Tongue (tissue), 3 donors: ENCODE measurements at places on chromosomes 1 and 21.

DNA sequence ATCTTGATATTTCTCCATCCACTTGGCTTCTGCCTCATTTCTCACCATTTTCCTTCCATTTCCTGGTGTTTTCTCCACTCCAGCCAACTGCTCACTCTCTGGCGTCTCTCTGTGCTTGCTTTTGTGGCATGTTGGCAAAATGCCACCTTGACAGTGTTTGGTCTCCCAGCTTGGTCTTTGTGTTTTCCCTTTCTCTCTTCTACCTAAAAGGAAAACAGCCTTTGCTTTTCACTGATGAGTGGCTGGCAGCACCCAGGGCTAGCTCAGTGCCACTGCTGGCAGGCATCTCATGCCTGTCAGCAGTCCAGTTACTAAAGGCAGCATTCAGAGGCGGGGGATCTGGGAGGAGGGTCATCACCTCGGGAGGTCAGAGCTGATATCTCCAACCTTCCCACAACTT lies 55.3 kb upstream of the DSCAM start:
- peak; percentile 19 for DNase-seq

DNA sequence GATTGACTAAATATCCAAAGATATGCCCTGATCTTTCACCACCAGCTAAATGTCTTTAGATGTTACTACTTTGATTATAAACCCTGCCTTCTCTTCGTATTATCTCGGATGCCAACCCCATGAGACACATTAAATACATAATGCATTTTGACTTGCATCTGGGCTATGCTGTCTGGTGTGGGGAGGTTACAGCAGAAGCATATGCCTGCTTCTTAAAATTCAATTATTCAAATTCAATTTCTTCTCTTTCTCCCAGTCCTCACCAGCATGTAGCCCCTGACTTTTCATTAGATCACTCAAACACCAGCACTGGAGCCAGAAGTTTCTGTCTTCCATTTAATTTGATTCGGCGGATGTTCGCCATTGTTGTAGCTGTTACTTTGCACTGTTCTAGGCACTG lies 360.7 kb upstream of the CAMK1G start:
- no peak for DNase-seq

DNA sequence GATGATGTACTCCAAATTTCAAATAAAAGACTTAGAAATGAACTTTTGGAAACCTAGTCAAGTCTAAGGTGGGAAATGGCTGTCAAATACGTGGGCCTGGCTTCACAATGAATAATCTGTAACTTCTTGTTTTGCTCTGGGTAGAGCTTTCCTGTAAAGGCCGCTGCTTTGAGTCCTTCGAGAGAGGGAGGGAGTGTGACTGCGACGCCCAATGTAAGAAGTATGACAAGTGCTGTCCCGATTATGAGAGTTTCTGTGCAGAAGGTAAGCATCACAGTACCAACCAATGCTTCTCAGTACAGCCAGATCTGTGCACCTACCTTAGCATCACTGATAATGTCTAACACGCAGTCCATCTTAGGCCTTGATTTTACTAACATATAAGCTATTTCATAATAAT lies 73.6 kb downstream of the TPR start:
- DNase-seq: no peak

DNA sequence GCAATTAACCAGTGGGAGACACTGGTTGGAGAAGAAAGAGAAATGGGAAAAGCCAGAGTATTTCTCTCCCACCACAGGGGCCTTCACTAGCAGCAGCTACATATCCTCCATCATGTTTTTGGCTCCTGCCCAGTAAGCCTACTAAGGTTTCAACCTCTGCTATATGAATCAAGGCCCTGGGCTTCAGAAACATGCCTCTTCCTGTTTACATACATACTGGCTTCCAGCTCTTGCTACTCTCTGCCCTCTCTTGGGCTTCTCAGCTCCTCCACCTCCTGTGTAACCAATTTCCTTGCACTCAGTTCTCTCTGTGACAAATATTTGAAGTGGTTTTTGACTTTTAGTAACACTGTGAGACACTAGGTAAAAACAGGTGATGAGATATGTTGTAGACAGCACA lies 80.8 kb downstream of the LRRC7 start:
- peak; percentile 37 for DNase-seq

GRCh38 chr1:67832737-67833601 lies at the start of gene GNG12:
Gene GNG12 (minus strand): TSS chr1:67833467. CDS start chr1:67707686, 125,781 bp downstream.
- DNase-seq: peak; percentile 81

GRCh38 chr1:183124259-183124658 lies 61.8 kb upstream of the LAMC2 start:
- DNase-seq: no peak

GRCh38 chr1:54292002-54292911 lies 92.3 kb downstream of the MRPL37 start:
- no peak for DNase-seq

- DNase-seq: peak; percentile 64
Measured at GRCh38 chr1:10514490-10515235, 39.9 kb downstream of the PEX14 start.

GRCh38 chr1:209042413-209042812 lies 541.1 kb upstream of the CAMK1G start:
- no peak for DNase-seq

DNA sequence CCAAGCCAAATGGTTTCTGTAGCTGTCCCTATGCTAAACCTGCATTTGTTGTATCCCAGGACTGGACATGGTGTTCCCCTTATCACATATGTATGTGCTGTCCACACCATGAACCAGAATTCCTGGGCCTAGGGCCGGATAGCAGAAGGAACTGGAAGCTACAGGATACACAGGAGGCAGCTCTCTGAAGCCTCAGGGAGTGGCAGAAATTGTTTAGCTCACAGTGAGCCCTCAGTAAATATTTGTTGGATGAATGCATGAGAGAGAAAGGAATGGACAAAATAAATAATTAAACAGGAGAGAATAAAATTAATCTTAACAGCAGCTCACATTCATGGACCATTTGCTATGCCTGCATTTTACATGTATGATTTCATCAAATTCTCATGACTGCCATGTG lies 2.1 kb downstream of the NIPAL3 start:
- no peak for DNase-seq

- DNase-seq: no peak
Measured at GRCh38 chr1:29305943-29306342, 69.6 kb downstream of the PTPRU start.

DNA sequence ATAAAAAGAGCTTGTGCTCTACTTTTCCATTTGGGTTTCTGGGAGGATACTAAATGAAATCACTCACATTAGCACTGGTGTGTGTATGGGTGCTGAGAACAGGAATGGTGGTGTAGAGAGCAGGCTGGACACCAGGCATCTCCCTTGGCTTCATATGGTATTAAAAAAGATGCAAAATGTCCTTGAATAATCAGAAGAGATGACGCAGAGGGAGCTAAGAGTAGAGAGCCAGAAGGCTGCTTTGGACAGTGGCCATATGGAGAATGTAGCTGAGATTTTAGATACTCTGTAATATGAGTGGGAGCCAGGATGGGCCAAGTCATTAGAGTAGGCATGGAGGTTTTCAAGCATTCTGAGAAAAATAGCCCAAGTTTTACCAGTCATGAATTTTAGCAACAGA lies 112.3 kb upstream of the ZRANB2 start:
- no peak for DNase-seq

- no peak for DNase-seq
Measured at GRCh38 chr1:35856964-35857363, 26.0 kb upstream of the AGO1 start.

- DNase-seq: peak; percentile 86
Measured at GRCh38 chr1:201275253-201275666, 8.0 kb upstream of the PKP1 start.

DNA sequence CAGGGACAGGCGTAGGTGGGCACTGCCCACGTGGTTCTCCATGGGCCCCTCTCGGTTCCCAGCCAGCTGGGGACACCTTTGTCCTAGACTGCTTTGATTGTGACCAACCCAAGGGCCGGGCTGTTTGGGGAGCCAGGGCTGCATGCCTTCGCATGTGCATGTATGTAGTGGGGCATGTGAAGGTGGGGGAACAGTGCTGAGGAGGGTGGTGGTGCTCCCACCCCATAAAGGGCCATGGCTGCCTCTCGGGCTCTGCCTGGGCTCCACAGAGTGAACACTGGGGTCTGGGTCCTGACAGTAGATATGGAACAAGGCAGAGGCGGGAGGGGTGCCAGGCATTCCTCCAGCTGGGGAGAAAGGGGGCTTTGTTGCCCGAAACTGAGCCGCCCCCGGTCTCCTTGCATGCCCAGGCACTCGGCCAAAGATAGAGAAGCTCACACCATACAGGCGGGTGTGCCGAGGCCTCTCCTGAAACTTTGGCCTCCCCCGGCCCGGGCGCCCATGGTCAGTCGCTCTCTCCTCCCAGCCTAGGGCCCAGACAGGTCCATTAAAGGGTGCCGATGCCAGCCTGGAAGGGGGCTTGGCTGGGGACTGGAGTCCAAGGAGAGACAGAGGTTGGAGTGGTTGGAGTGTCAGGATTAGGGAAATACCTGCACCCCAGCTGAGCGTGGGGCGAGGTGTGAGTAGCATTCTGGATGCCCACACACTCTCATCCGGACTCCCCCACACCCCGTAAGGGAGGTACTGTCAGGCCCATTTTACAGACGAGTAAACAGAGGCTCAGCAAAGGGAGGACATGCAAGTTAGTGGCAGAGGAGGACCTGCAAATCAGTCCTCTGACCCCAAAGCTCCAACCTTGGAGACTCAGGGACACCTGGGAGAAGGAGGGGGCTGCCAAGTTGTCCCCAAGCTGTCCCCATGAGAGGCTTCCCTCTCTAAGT lies 41.1 kb downstream of the EPHA2 start:
- peak; percentile 69 for DNase-seq

GRCh38 chr1:243482141-243483022 lies 226.5 kb downstream of the SDCCAG8 start:
- peak; percentile 68 for DNase-seq

DNA sequence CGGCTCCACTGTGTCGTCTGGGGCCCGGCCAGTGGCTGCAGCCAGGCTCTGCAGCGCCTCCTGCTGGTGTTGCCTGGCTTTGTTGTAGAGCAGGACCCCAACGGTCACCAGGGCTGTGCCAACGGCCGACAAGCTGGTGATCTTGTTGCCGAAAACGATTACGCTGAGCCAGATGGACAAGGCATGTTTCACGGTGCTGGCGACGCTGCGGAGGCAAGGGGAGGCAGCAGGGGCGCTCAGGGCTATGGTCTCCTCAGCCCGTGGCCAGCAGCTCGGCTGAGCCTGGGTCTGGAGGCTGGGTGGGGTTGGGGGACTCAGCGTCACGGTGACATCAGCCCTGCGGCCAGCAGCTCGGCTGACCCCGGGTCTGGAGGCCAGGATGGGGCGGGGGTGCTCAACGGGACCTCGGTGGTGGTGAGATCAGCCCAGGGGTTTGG lies 7.0 kb upstream of the CDK11B start:
- no peak for DNase-seq

DNA sequence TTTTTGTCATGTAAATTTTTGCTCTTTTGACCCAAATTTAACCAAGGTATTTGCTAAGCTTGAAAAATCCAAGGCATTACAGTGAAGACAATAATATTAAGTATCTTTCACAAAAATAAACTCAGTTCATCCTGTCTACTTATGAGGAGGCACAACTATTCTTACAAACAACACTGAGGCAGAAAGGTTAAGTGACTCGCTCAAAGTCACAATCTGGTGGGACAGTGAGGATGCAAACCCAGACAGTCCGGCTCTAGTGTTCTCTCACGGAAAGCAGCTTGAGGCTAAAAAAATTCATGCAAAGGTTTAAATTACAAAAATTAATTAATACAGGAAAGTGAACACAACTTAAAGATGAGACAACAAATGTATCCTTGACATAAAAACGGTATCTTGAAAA lies 125.3 kb downstream of the SIPA1L2 start:
- no peak for DNase-seq

DNA sequence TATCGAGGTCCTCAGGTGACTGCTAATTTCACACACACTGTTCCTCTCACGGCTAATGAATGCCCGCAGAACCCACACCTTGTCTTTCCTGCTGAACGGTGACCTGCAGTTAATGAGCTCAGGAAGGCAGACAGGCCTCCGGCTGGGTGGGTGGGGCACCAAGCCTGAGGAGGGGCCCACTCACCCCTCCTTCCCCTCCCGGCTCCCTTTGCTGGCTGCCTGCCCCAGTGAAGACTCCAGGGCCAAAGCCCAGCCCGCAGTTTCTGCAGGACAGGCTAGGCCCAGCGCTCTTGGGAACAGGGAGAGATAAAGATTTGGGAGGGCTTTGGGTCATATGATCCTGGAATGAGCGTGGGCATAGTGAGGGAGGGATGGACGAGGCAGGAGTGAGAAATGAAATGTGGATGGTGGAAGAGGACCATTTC lies 26.4 kb downstream of the FOXO6 start:
- peak; percentile 97 for DNase-seq

DNA sequence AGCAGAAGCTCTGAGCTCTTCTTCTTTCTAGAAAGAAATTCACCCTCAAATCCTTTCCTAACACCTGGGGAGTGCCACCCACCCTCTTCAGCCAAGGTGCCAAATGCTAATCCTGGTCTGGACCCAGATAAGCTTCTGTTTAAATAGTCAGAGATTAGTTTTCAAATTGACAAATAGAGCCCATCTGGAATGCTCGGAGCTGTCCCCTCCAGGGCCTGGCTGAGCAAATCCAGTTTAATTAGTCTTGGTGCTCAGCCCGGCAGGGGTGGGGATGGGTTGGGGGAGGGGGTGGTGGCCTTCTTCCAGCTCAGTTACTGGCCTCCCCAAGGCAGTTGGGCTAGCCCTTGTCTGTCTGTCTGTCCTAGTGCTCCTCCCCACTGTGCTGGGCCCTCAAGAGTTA lies 269.5 kb downstream of the GRIK3 start:
- DNase-seq: peak; percentile 45

- DNase-seq: no peak
Measured at GRCh38 chr1:187817782-187818181, 989.0 kb downstream of the PLA2G4A start.

DNA sequence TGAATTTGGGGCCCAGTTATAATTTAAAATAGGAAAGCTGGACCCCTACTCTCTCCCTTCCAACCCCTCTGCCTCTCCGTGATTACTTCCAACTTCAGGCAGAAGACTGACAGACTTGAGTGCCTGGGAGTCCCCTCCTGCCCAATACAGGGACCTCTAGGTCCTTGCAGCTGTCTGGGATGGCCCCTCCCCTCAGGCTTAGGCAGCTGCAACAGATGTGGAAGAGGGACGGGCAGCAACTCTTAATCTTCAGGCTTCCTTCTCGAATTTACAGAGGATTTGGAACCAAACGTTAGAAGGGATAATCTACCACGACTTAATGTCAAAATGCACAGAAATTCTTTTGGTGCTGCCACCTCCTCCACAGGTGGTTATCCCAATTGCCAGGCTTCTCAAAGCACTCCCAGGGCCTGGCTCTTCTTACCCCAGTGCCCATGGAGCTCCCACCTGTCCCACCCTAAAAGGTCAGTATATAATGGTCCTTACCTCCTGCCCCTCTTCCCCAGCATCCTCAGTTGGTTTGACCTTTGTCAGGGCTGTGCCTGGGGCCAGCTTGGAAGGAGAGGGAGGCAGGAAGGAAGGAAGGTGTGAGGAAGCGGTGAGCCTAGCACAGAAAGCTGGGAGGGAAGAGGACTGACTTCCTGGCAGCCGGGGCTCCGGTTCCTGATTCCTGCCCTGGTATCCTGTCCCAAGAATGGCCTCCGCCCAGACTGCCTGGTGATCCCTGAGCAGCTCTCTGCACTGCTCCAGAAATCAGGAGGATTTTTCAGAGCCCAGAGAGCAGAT lies 2.8 kb downstream of the PEA15 start:
- DNase-seq: peak; percentile 91

GRCh38 chr21:15549671-15550070 lies 180.1 kb upstream of the USP25 start:
- peak; percentile 51 for DNase-seq
